ENCODE measurements at places on chromosomes 12 and 14.

- no peak for DNase-seq
Observed at GRCh38 chr12:58138424-58138823, 197.1 kb downstream of the ATP23 start.

DNA sequence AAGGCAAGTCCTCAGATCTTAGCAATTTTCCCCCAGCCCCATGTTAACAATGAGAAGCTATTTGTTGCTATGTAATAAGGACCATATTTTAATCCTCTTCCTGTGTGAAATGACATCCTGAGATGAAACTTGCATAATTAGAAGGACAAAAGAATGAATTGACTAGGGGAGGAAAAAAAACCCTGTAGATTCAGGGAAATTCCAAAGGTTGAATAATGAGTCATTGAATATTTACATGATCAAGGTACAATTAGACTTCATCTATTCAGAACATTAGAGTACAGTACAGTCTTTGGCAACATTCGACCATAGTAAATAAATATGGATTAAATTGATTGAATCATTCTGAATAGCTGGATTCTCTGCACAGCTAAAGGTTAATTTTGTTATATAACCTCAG is 9.4 kb downstream of the MYBPC1 start:
- no peak for DNase-seq

- no peak for DNase-seq
Observed at GRCh38 chr12:93569301-93569655, 3.2 kb upstream of the SOCS2 start.

GRCh38 chr14:77681196-77682157 is 26.3 kb downstream of the ALKBH1 start:
- DNase-seq: no peak

DNA sequence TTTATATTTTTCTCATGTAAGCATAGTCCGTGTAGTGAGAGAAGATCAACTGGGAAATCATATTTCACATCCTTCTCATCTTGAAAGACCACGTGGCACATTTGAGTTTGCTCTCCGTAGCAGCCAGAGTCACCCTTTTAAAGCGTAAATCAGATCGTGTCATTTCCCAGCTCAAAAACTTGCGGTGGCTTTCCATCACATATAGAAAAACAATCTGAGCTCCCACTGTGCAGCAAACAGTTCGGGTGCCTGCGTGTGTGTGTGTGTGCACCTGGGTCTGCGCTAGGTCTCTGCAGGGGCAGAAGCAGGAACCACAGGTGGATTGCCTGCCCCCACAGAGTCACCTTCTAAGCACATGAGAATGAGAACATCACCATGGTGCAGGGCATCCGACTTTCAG is 338.2 kb downstream of the TRHDE start:
- DNase-seq: no peak

DNA sequence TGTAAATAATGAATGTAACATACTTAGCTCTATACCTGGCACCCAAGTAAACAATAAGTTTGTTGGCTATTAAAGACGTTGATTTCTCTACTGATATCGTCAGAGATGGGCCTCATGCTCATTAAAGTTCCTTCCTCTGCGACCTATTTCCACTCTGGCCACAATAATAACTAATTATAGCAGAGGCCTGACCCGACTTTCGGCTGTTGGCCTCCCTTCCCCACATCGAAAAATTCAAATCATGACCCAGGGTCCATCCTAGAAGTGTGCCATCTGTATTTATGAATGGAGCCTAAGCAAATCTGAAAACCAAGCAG is 321 bp upstream of the USP30 start:
- DNase-seq: no peak

DNA sequence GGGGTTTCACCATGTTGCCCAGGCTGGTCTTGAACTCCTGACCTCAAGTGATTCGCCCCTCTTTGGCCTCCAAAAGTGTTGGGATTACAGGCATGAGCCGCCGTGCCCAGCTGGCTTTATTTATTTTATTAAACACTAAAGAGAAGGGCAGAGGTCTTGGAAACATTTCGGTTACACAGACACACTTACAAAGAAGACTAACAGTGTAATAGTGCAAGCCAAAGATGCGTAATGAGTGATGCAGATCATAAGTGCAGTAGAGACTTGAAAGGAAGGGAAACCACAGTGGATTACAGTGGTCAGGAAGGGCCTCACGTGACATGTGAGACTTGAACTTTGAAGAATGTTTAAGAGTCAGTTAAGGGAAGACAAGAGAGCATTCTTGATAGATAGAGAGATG is 33.9 kb upstream of the CDK17 start:
- no peak for DNase-seq

- peak; percentile 62 for DNase-seq
Observed at GRCh38 chr12:14059548-14059947, 78.1 kb upstream of the GRIN2B start.

- DNase-seq: no peak
Observed at GRCh38 chr14:100035700-100036099, 29.5 kb upstream of the EVL start.

DNA sequence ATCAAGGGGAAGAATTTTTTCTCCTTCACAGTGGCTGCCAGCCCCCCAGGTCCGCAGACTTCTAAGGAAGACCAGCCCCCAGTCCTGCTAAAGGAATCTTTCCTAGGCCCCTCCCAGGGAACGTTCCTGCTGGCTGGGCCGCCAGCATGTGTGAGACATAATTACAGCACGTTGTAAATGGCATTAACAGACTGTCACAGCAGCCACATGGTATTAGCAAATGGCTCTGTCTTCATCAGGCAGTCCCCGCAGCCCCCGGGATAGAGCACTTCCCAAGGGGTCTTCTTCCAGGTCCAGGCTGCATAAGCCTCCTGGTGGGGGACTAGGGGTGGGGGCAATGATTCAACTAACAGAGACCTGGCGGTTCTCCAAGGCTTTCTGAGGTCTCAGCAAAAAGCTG is 34.9 kb upstream of the FAM222A start:
- no peak for DNase-seq

DNA sequence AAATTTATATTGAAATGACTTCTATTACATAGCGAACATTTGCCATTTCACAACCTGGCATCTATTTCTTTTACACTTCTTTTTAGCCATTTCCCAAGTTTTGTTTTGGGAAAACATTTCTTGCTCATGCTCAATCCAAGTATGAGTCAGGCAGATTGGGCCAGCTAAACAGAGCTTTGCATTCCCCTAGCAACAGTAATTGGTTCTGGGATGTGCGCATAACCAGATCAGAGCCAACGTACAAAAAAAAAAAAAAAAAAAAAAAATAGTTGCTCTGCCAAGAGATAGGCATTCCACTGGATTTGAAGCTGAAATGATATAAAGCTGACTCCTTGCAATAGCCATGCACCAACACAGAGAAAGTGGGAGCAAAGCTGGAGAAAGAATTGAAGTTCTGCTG is 37.5 kb downstream of the PLCZ1 start:
- DNase-seq: peak; percentile 23

DNA sequence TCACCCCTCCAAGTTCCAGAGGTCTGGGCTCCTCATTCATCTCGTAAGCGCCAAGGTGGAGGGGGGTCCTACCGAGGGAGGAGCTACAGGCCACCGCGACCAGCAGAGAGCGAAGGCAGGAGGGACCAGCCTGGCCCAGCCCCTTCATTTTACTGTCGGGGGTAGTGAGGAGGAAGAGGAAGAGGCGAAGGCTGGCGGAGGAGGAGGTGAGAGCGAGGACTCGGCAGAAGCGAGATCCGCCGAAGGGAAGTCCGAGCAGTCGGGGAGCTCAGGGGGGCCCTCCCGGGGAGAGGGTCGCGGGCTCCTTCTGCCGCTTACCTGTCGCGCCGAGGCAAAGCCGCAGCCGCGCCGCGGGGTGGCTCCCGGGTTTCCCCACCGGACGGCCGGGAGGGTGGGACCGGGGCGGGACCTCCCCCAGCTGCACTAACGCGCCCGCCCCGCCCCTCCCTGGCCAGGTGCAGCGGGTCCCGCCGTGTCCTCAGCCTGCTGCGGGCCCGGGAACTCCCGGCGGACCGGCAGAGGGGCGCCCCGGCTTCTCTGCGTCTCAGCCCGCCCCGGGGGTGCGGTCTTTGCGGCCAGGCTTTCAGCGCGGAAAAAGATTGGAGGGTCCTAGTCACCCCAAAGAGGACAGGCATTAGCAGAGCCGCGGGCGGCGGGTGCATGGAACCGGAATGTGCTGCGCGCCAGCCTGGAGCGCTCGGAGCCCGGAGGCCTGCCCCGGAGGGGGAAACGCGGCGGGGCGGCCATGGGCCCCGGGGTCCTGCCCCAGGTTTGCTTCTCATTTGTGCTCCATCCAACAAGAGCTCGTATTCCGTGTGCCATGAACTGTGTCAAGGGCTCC is at the start of gene GALNT6:
TSS of gene GALNT6 (minus strand) at position 124 of the 841 bp plus-strand sequence. CDS start 11,625 bp downstream, outside the sequence.
- peak; percentile 64 for DNase-seq

DNA sequence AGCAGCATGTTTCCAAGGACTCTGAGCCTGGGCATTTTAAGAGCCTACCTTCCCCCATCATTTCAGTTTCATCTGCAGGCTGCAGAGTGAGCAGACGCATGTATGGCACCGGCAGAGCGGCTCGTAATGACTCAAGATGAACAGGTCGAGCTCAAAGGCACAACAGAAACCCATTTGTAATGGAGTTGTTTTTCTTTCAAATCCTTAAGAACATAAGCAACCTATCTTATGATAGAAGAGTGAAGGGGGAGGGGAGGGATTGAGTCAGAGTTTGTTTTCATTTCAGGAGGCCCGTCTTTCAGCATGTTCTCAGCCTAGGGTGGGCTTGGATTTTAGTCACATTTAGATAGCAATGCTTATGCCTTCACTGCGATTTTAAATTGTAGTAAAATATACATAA is 54.9 kb upstream of the CISTR start:
- DNase-seq: no peak

GRCh38 chr12:55684761-55685370 is 22.8 kb downstream of the ITGA7 start:
- DNase-seq: no peak

DNA sequence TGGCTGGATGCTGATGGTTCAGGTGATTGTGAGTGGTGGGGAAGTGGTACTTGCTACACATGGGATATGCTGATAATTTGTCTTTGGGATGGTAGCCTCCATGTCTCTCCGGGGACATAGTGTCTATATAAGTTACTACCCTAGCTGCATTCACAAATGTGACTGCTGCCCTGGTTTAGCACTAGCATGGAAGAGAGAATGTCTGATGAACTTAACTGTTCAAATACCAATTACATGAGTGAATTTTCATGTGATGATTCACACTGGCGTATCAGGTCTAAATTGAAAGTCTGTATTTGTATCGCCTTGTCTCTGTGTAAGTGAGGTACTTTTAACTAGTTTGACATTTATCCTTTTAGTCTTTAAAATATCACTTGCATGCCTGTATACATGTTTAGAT is 34.4 kb downstream of the ATF7IP start:
- DNase-seq: peak; percentile 64

DNA sequence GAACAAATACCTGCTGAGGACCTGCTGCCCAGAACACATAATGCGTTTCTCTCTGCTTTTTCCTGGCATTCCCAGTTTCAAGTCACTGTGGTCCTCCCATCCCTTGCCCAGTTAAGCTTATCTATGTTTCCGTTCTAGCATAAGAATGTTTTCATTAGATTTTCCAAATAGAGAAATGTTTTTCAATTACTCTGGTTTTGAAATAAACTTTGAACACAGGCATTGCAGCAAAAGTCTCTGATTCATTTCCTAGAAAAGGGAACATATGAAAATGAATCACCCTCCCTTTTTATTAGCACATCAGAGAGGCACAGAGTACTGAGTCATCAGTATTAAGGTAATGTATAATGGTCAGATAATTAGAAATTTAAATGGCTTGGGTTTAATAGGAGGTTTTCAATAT is 201.1 kb upstream of the TMEM260 start:
- DNase-seq: peak; percentile 81

DNA sequence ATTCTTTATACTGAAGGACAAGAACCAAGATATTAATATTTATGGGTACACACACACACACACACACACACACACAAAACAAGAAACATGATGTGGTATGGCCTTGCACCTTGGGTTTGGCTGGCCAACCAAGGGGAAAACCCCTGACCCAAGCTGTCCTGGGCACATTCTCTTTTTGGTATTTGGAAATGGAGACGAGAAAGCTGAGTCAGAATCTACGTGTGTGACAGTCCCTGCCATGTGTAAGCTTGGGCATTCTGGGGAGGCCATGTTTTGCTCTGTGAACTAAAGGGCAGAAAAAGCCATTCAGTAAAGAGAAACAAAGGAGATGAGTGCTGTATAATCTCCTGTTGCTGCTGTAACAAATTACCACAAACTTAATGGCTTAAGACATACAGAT is 35.6 kb downstream of the PTGER2 start:
- DNase-seq: no peak

DNA sequence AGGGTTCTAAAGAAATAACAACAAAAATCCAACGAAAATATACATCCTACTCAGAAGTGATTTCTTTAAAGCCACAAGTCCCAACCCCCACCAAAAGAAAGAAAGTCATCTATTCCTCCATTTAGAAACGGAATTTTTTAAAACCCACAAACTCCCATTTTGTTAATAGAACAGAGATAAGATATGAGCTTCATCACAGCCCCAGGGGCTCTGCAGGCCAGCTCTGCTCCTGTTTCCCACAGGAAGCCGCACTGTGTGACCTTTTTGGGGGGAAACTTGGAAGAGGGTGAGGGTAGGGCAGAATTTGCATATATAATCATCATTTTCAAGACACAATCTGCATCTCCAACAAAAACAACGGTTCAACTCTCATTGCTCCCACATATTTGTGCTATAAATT is 2.8 kb downstream of the FBXL14 start:
- DNase-seq: no peak

- DNase-seq: peak; percentile 70
Observed at GRCh38 chr14:59360923-59361794, 104.0 kb downstream of the GPR135 start.

- DNase-seq: no peak
Observed at GRCh38 chr14:29301571-29301970, 535.0 kb downstream of the FOXG1 start.

- DNase-seq: no peak
Observed at GRCh38 chr12:95253386-95253785, 35.8 kb downstream of the VEZT start.

DNA sequence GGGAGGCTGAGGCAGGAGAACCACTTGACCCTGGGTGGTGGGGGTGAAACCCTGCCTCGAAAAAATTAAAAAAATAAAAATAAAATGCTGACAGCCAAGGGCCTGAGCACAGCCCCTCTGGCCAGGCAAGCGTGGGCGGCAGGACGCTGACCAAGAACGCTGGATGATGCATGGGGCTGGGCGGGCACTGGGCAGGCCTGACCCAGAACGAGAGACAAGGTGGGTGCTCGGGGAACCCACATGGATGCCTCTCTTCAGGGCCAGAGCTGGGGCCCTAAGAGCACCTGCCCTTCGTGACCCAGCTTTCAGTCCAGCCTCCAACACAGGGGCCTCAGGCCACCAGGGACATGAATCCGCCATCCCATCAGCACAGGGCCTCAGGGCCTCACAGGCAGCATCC is 11.3 kb downstream of the GALNT9 start:
- no peak for DNase-seq

DNA sequence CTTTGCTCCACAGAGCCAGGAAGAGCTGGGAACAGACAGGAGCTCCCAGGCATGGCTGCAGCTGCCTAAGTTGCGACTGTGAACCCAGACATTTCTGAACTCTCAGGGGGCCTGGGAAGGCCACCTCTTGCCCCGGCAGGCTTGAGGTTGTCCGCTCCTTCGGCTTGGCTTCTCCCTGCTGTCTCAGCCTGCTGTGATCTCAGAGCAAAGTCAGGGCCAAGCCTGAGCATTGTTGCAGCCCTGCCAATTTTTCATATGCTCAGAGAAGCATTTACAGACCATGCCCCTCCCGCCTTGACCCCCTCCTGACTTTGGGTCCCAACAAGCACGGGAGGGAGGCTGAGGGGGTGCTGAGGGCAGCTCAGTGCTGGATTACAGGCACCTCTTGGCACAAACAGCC is 1439.1 kb upstream of the FLRT2 start:
- DNase-seq: no peak
